Nucleus accumbens (tissue), 56 donors: ENCODE measurements at places on chromosomes 12 and 14.

DNA sequence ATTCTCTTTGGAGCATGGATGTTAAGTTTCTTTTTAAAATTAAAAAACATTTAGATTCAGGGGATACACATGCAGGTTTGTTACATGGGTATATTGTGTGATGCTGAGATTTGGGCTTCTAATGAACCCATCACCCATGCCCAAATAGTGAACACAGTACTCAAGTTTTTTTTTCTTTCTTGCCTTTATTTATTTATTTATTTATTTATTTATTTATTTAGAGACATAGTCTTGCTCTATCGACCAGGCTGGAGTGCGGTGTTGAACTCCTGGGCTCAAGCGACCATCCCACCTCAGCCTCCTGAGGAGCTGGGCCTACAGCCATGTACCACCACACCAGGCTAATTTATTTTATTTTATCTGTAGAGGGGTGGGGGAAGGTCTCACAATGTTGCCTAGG is 2.2 kb upstream of the NCKAP1L start:
- DNase-seq = no peak

DNA sequence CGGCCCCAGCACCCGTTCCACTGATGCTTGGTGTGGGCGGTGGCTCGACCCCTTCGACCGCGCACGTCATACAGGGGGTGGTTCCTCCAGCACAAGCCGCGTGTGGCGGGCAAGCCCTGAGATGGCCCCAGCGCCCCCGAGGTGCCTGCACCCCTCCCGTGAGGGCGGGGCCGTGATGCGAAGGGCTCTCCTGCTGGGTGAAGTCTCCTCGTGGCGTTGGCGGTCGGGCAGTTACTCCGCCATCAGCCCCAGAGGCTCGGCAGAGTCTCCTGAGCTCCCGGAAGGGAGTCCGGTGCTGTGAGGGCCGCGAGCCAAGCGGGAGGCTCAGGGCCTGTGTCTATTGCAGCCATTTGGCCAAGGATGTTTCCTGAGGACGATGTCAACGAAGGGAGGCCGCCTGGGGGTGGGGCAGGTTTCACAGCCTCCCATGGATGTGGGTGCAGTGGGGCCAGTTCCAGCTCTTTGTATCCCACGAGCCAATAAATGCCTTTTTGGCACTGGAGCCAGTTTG is 78.1 kb upstream of the GALNT9 start:
- no peak for DNase-seq

DNA sequence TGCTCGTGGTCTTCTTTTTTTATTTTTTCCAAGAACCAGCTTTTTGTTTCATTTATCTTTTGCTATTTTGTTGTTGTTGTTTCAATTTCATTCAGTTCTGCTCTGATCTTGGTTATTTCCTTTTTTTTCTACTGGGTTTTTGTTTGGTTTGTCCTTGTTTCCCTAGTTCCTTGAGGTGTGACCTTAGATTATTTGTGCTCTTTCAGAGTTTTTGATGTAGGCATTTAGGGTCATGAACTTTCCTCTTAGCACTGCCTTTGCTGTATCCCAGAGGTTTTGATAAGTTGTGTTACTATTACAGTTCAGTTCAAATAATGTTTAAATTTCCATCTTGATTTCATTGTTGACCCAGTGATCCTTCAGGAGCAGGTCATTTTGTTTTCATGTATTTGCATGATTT is 3.3 kb upstream of the SERPINA11 start:
- no peak for DNase-seq

GRCh38 chr14:87430810-87431209 is 562.2 kb downstream of the GALC start:
- DNase-seq = no peak

DNA sequence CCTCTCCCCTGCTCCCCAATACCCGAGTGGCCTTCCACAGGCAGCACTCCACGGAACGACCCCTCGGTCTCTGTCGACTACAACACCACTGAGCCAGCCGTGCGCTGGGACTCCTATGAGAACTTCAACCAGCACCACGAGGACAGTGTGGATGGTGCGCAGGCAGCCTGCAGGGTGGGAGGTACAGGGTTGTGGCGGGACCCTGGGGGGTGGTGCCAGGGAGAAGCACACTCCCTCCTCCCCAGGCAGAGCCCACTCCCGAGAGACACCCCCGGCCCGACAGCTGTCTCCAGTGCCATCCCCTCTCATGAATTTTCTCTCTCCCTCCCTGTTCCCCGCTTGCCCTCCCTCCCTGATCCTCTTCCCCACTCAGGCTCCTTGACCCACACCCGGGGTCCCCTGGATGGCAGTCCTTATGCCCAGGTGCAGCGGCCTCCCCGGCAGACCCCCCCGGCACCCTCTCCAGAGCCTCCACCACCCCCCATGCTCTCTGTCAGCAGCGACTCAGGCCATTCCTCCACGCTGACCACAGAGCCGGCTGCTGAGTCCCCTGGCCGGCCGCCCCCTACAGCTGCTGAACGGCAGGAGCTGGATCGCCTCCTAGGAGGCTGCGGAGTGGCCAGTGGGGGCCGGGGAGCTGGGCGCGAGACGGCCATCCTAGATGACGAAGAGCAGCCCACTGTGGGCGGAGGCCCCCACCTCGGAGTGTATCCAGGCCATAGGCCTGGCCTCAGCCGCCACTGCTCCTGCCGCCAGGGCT is 9.0 kb downstream of the TNS2 start:
- DNase-seq = no peak

DNA sequence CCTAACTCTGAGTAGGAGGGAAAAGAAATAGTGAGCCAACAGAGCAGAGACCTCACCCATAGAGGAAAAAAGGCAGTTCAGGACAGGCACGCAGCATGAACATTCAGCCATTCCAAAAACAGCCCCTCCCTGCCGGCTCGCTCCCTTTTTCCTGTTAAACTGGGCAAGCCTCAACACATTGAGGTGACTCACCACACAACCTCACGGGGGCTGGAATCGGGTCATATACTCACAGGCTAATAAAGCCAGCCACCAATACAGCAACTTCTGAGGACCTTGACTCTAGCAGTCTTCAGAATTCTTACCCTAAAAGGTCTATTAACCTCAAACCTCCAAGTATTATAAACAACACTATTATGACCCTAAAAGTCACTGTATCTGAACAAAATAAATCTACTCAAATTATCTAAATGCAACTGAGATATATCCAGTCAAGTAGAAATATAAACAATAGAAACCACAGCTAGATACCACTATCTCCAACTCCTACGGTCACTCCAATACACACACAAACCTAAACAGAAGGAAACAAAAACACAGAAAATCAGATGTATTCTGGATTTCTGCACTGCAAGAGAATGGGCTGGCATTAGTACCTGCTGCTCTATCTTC is 6.3 kb downstream of the YBX3 start:
- DNase-seq = no peak

GRCh38 chr12:3692616-3693365 is 60.1 kb downstream of the CRACR2A start:
- DNase-seq = no peak

DNA sequence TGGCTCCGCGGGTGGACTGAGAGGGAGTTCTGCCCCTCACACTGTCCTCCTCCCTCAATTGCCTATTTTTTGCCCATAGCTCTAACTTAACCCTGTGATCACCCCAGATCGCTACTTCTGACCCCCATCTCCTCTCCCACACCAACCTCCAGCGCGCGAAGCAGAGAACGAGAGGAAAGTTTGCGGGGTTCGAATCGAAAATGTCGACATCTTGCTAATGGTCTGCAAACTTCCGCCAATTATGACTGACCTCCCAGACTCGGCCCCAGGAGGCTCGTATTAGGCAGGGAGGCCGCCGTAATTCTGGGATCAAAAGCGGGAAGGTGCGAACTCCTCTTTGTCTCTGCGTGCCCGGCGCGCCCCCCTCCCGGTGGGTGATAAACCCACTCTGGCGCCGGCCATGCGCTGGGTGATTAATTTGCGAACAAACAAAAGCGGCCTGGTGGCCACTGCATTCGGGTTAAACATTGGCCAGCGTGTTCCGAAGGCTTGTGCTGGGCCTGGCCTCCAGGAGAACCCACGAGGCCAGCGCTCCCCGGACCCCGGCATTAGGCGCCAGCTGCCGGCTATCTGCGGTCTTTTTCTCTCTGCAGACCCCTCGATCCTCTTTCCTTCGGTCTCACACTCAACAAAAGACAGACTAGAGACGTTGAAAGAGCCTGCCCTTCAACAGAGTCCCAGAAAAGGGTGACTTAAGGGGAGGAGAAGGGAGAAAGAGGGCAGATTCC is 3.0 kb upstream of the TBX3 start:
- no peak for DNase-seq

- DNase-seq = no peak
These were observed 733 bp downstream of the TTC7B start for GRCh38 chr14:90815572-90815821.
